ENCODE measurements at places on chromosomes 13 and 19.

DNA sequence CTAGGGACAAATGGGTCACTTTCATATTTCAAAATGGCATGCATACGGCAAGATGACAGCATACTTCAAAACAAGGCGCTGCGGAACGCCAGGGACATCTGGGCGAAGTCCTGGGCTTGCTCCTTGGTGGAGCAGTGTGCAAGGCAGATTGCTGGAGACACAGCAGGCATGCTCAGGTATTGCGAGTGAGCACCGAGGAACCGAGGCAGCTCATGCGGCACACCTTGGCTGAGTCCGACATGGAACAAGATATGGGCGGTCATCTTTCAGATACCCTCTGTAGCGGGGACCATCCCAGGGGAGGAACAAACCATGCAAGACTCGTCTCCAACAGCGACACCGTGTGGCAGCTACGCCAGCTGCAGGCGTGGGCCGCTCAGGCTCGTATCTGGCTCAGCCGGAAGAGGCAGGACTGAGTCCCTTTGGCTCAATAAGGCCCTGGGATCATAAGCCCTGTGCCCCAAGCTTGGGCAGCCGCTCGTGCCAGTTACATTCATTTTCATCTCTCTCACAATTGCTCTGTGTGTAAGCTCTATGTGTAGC, 112.4 kb downstream of the NUFIP1 start:
- DNase-seq, result no peak

DNA sequence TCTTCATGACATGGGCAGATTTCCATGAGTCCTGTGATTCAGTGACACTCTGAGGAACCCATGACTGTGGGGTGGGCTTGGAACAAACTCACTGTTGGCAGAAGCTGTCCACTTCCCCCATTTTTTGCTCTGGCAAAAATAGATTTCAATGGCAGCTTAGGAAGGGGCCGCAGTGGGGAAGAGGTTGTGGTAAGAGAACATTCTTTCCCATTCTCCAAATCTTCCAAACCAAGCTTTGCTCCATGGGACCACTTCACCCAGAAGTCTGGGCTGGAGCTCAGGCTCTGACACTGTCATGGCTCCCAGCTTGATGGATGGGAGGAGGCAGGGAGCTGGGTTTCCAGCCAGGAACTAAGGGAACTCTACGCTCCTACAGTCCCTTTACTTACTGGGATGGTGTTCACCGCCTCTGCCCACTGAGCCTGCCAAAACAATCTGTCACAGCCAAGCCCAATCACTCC, 24.9 kb upstream of the MEDAG start:
- no peak for DNase-seq

GRCh38 chr19:35729021-35729420, 11.2 kb downstream of the KMT2B start:
- no peak for DNase-seq

- no peak for DNase-seq
Observed at GRCh38 chr13:84896128-84896527, 903.1 kb downstream of the SLITRK6 start.

DNA sequence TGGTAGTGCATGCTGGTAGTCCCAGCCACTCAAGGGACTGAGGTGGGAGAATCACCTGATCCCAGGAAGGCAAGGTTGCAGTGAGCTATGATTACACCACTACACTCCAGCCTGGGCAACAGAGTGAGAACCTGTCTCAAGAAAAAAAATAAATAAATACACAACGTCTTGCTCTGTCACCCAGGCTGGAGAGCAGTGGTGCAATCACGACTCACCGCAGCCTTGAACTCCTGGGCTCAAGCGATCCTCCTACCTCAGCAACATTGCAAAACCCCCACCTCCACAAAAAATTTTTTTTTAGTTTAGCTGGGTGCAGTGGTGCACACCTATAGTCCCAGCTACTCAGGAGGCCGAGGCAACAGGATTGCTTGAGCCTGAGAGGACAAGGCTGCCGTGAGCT, 8.8 kb downstream of the TPM4 start:
- DNase-seq, result no peak

DNA sequence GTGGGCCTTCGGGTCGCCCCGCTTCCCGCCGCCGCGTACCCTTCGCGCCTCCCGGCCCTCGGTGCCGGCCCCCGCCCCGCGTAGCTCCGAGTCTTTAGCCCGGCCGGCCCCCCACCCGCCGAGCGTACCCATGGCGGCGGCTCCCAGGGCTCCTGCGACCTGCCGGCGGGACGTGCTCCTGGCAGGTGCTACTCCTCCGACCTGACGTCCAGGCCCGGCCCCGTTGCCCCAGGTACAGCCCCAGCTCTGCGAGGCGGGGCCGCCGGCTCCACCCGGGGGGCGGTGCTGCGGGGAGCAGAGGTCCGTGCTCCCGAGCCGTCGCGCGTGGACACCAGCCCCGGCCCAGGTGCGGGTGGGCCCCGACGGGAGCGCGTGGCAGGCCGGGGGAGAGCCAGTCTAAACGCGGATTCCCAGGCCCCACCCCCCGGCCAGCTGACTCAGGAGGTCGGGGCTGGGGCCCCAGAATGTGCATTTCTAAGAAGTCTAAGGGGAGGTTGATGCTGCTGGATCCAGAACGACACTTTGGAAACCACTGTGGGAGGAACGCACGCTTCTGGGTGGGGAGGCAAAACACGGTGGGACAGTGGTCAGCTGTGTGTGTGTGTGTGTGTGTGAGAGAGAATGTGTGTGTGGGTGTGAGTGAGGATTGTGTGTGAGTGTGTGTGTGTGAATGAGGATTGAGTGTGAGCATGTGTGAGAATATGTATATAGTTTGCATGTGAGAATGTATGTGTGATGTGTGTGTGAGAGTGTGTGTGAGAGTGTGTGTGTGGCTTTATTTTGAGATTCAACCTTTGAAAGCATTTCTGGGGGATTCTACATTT, at the start of gene SLC15A1:
SLC15A1 (minus strand) TSS at position 206 of the 824 bp plus-strand sequence; CDS start at position 132, 74 bp downstream.
- no peak for DNase-seq

DNA sequence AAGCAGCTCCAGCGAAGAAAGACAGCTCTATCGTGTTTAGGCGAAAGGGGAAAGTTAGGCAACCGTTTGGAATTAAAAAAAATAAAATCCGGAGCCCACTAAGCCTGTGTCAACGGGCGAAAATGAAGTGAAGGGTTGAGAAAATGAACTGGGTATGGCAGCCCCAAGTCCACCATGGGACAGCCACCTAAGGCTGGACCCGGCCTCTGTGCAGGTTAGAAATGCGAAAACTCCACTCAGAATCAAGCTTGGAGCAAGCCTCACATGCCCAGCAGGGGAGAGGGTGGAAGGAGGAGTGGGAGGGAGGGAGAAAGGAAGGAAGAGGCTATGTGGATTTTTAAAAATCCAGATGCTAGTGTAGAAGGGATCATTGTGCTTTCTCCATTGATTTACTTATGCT, 101.2 kb downstream of the IRS2 start:
- DNase-seq, result no peak

- DNase-seq, result no peak
Observed at GRCh38 chr13:22405891-22406290, 735.0 kb downstream of the FGF9 start.

- DNase-seq, result no peak
Observed at GRCh38 chr13:110407531-110407930, 100.4 kb downstream of the COL4A2 start.

GRCh38 chr13:94588541-94588940, 7.4 kb downstream of the TGDS start:
- DNase-seq, result no peak

DNA sequence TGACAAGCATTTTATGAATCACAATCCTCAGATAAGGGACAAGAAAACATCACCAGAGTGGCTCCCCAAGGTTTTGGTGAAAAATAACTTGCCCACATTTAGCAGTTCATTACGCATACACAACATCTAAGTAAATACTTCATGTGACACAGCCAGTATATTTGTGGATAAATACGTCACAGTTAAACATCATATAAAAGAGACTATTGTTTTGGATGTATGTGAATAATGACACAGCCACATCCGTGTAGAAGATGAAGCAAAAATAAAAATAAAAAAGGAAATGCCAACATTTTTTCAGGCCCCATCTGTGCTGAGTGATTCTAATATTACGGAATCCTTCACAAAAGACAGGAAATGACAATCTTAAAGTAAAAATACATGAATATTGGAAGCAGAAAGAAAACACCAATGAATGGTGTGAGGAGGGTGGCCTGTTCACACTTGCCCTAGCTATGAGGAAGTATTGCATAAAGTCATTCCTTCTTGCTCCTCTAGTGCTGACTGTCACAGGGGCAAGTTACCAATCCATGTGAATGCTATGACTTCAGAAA, 457.1 kb downstream of the KLF12 start:
- DNase-seq, result no peak

DNA sequence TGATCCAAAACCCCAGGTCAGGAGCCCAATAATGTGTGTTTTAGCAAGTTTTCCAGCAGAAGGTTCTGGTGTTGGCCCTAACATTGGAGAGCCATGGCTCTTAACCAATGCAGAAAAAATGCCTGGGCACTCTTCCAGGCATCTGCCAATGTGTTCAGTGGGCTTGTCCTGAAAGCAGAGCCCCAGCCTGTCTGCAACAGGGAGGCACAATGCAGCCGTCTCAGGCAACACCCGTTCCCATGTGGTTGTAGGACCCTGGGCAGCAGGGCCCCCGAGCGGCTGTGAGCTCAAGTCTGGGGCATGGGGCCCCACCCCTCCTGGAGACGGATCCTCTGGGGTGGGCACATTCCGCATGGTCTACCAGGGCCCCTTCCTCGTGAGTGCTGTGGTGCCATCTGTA, 58.1 kb upstream of the SIAH3 start:
- no peak for DNase-seq

GRCh38 chr13:113105921-113106452, 396 bp downstream of the F7 start:
- no peak for DNase-seq

DNA sequence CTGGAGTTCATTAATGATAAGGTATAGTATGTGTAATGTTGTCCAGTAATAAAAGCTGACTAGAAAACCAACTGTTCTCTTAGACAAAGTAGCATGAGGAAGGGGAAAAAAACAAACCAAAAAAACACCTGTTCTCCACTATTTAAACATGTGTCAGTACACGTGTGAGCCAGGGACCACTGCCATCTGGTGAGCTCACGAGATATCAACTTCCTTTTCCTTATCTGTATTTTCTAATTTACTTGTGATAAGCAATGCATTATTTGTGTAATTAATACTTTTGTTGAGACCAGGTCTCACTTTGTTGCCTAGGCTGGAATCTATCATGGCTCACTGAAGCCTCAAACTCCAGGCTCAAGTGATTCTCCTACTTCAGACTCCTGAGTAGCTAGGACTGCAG, 4.3 kb upstream of the SIX5 start:
- no peak for DNase-seq

GRCh38 chr13:99228737-99229691, 28.4 kb downstream of the UBAC2 start:
- DNase-seq, result no peak

DNA sequence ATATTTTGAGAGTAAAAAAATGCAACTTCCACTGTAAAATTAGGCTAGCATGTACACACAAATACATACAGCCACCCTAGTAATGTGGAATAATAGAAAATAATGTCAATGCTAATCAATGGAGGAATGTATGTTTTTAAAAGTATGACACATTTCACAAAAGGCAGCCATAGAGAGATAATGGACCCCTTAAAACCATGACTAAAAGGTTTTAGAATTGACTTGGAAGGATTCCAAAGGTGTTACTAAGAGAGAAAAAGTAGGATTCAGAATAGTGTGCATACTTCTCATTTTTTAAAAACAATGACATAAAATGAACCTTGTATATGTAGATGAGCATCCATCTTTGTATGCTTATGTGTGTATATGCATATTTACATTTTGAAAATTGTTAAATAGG, 597.9 kb upstream of the PCDH9 start:
- no peak for DNase-seq

DNA sequence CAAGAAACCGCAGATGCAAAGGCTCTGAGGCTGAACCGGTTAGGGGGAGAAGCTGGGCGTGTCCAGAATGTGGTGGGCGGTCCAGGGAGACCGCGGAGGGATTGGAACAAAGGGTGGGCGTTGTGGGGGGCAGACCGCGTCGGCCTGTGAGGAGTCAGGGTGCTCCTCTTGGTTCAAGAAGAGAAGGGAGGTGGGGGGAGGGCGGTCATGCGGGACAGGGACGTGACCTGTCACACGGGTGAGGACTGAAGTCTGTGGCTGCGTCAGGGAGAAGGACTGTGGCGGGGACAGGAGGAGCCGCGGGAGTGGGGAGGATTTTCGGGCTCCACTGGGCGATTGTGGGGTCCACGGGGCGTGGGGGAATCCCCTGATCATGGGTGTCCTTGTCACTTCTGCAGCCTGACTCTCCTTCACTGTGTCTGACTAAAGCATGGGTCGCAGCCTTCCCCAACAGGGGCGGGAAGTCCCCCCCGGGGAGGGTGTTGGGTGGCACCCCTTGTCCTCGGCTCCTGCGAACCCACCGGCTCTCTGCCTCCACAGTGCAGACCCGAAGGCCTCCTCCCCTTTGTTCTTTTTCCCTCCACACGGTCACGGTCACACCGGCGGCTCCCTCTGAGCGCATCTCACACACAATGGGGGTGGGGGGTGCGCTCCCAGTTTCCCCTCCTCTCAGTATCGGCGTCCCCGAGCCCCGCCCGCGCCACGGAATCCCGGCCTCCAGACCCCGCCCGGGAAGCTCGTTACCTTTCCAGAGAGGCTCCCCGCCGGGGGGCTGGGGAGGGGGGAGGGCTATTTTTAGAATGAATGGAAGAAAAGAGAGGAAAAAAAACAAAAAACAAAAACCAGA, 16.4 kb upstream of the KCNN1 start:
- DNase-seq, result no peak

- no peak for DNase-seq
Observed at GRCh38 chr19:29040951-29041350, 172.0 kb downstream of the UQCRFS1 start.

DNA sequence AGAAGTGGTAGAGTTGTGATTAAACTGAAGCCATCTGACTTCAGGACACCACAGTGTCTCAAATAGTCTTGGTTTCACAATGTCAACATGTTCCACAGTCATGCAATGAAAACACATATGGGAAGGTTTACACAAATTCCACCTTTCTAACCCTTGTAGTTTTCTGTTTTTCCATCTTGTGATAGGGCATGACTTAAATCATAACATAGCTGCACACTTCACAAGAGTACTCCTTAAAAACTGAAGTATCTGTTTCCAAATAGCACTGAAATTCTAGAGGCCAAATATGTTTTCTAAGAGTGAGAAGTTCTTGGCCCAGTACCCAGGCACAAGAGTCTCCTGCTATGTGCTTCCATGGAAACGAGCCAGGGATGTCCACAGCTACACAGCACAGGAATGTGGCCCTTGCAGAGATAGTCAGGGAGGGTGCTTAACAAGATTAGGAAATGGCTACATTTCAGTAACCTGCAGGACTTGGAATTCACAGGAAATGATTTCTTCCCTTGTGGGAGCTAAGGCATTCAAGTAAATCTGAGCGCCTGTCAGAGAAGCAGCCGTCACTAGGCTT, 269.1 kb downstream of the NDFIP2 start:
- DNase-seq, result peak; percentile 34

- DNase-seq, result no peak
Observed at GRCh38 chr13:41137951-41138350, 5.3 kb upstream of the KBTBD6 start.

- no peak for DNase-seq
Observed at GRCh38 chr13:48726711-48727110, 73.0 kb downstream of the CYSLTR2 start.

GRCh38 chr13:110124201-110124940, 182.6 kb downstream of the COL4A1 start:
- no peak for DNase-seq

All from omental fat pad (tissue), 4 donors.